ENCODE measurements at places on chromosomes 7 and 10.

GRCh38 chr10:17649836-17650235 lies 5.9 kb downstream of the STAM start:
- no peak for DNase-seq

DNA sequence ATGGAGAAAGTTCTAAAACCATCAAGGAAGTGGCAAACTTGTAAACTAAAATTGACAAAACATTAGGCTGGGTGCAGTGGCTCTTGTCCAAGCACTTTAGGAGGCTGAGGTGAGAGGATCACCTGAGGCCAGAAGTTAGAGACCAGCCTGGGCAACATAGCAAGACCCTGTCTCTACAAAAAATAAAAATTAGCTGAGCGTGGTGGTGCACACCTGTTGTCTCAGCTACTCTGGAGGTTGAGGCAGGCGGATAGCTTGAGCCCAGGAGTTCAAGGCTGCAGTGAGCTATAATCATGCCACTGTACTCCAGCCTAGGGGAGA lies 29.4 kb upstream of the HNRNPH3 start:
- DNase-seq, result no peak

DNA sequence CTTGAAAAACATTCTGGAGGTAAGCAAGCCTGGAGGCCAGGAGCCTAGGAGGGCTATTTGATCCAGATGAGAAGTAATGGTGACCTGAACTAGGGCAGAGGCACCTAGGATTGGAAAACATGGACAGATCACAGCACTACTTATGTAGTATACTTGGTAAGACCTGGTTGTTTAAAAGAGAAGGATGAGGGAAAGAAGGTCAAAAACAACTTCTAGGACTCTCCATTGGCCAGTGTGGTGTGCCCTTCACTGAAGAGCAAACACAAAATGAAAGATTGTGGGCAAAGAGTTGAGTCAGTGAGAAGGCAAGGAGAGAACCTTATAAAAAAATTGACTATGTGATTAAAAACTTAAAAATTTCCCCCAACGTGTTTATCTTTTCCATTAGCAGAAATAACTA lies 14.3 kb downstream of the ANKRD1 start:
- no peak for DNase-seq

GRCh38 chr7:84191842-84192241 lies 2.7 kb downstream of the SEMA3A start:
- no peak for DNase-seq

GRCh38 chr7:43624156-43624555 lies 41.2 kb downstream of the STK17A start:
- DNase-seq, result no peak

DNA sequence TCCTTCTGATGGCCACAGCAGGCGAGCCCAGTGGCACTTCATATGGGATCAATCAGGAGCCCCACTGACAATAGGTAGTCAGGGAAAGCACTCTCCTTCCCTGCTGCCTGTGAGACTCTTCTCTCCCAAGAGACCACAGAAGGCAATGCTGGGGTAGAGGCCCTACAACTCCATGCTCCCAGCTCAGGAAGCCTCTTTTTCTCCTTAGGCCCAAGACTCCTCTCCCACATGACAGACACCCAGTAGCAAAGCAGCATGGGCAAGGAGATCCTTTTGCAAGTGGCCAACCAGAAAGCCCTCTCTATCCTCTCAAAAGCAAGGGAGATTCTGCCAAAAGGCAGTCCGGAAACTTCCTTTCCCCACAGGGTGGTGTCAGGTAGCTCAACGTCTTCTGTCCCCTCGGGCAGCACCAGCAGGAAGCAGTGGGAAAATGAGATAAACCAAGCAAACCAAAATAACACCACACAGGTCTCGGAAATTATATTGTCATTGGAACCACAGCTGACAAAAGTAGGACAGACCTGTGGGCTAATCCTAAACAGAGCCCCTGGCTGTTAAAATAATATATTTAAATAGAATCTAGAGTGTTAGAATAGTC lies 172.7 kb upstream of the GDF10 start:
- no peak for DNase-seq

GRCh38 chr7:51227861-51228260 lies 88.7 kb downstream of the COBL start:
- no peak for DNase-seq

Measured in H54 (cell line).